ENCODE measurements at places on chromosomes 12 and 14. TPM values are rescaled to one million over a fixed set of nuclear protein-coding genes. Genes with fewer than 3 reads are reported as not detected.
A peak's percentile ranks its signal among the peaks of the same experiment; 100 is the strongest.

Gene TSPAN19
- not detected for total RNA-seq

Gene ZC2HC1C
- total RNA-seq: not detected

Gene GPR84
- total RNA-seq: not detected

Gene LTB4R2
- 21.5 TPM for total RNA-seq

Gene TAS2R9
- not detected for total RNA-seq

Gene BDKRB2
- total RNA-seq: not detected

Gene PPFIBP1
- total RNA-seq: 1.1 TPM

- no peak for DNase-seq
Observed at GRCh38 chr14:86334355-86334754, 804.4 kb downstream of the FLRT2 start.

DNA sequence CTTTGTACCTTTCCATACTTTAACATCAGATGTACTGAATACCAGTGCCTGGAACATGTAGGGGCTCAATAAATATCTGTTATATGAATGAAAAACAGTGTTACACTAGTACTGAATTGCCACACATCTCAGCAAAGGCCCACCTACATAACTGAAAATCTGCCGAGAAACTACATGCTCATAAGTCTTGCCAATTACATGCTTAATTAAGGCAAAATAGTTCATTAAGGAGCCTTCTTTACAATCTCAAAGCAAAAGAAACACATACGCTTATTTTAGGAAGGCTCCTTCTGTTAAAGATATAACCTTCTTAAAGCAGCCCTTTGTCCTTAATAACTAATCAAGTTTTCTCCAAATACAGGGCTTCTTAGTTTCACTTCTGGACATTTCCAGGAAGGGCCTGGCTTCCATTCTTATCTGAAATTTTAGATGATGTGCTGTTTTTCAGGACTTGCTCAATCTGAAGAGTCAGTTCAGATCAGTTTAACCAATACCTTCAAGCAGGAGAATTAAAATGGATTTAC, 11.5 kb downstream of the LIMA1 start:
- no peak for DNase-seq

DNA sequence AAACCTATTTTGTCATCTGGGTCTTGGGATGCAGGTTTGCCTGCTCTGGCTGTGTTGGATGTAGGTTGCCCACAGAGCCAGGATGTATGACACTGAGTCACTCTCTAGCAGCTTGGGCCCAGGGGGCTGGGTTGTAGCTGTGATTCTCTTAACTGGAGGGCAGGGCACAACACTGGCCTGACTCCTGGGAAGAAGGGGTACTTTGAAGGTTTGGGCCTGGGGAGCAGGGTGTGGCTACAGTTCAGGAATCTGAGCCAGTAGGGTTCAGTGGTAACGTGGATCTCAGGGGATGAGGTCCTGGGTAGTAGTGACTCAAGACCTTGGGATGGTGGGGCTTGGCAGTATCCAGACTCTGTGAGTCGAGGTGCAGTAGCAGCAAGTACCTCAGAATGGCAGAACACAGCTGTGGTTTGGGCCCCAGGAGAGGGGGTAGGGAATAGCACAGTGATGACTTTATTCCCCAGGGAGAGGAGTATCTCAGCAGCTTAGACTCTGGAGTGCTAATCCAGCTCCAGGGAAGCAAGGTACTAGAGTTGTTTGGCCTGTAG, 25.7 kb downstream of the TBC1D15 start:
- DNase-seq: no peak

- DNase-seq: no peak
Observed at GRCh38 chr12:64009321-64010068, 165.0 kb downstream of the SRGAP1 start.

DNA sequence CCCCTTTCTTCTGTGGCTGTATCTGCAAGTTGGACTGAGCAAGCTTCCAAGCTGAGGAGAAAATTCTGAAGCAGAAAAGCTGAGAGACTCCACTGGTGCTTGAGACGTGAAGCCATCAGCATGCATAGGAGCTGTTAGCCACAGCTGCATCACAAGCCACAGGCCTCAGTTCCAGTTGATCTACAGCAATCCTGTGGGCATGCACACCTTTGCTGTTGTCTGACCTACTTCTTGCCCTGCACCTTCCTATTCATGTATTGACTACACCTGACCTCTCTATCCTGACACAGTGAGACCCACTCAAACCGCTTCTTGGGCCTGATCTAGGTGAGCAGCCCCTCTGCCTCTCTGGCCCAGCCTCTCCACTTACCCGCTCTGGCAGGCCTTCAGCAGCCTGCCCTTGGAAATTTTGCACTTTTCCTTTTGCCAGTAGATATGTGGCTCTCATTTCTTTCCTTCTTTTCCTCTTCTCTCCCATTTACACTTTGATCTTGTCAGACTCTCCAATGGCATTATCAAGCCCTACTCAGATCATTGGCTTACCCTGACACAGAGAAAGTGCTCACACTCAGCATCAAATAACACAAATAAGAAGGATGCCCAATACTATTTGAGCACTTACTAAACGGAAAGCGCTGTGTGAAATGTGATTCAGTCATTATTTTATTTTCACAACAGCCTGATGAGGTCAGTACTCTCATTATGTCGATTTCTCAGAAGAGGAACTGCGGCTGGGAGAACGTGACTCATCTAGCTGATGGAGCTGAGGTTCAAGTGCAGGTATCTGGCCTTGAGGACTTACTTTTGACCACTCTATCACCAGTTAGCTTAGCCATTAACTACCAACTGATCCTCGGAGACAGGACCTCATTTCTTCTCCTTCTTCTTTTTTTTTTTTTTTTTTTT, 21.9 kb upstream of the PTGR2 start:
- no peak for DNase-seq

GRCh38 chr12:27367078-27367477, 34.4 kb downstream of the BMAL2 start:
- no peak for DNase-seq

GRCh38 chr14:32587461-32587860, 258.4 kb downstream of the AKAP6 start:
- no peak for DNase-seq

DNA sequence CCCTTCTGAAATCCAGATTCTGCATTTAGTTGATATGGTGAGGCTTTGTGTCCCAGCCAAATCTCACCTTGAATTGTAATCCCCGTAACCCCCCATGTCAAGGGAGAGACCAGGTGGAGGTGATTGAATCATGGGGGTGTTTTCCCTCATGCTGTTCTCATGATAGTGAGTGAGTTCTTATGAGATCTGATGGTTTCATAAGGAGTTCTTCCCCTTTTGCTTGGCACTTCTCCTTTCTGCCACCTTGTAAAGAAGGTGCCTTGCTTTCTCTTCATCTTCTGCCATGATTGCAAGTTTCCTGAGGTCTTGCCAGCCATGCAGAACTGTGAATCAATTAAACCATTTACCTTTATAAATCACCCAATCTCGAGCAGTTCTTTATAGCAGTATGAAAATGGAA, 23.1 kb upstream of the C12orf42 start:
- DNase-seq: no peak

DNA sequence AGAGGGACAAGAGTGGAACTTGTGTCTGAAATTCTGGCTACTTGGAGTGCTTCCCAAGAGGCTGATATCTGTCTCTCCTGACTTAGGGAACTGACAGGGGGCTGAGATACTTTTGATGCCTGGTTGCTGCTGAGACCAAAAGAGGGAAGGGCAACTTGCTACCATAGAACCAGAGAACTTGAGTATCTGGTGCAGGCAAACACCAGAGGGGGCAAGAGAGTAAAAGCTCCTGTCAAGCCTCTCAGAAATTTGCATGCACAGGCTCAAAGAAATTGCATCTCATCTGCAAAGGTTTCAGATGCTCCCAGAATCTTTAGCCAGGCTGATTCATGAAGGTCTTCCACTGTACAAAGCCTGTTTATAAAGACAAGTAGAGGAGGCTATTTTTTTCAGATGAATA, 391.3 kb upstream of the FOXG1 start:
- DNase-seq: no peak

DNA sequence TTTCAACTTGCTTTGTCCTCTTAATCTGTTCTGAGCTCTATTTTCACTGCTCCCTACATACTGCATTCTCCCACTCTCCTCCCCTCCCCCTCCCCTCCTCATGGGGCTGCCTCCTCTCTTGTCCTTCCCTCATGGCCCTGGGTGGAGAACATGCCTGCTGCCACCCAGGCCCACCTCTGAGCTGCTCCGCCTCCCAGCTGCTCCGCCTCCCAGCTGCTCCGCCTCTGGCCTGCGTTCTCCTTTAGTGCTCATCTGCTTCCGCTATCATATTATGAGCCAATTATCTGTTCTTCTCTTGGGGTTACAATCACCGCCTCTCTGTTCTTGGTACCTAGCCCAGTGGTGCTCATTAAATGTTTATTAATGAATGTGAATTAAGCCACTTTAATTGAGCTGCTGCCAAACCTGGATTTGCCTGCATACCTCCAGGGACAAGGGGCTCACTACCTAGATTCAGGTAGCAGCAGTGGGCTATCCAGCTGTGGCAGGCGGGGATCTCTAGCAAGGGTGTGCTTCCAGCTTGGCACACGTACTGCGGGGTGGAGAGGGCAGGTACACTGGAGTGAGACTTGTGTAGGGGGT, 32.0 kb upstream of the FAM181A start:
- no peak for DNase-seq

DNA sequence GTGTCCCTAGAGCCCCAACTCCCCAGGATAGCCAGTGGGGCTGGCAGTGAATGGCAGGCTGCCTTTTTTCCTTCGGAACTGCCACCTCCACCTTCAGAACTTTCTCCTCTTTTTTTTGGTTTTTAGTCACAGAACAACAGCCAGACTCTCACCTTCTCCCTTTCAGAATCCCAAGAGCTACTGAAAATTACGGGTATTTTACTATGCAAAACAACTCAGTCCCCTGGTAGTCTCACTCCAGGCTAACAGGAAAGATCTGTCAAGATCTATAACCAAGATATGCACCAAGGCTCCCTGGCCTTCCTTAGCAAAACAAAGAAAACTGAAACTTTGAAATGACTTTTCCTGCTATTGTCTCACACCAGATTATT, 12.5 kb downstream of the PLEKHG6 start:
- DNase-seq: no peak

GRCh38 chr14:58244556-58245387, at the start of gene PSMA3:
Gene PSMA3 (plus strand): TSS chr14:58244843. CDS start chr14:58244921, 78 bp downstream.
- DNase-seq: peak; percentile 97

DNA sequence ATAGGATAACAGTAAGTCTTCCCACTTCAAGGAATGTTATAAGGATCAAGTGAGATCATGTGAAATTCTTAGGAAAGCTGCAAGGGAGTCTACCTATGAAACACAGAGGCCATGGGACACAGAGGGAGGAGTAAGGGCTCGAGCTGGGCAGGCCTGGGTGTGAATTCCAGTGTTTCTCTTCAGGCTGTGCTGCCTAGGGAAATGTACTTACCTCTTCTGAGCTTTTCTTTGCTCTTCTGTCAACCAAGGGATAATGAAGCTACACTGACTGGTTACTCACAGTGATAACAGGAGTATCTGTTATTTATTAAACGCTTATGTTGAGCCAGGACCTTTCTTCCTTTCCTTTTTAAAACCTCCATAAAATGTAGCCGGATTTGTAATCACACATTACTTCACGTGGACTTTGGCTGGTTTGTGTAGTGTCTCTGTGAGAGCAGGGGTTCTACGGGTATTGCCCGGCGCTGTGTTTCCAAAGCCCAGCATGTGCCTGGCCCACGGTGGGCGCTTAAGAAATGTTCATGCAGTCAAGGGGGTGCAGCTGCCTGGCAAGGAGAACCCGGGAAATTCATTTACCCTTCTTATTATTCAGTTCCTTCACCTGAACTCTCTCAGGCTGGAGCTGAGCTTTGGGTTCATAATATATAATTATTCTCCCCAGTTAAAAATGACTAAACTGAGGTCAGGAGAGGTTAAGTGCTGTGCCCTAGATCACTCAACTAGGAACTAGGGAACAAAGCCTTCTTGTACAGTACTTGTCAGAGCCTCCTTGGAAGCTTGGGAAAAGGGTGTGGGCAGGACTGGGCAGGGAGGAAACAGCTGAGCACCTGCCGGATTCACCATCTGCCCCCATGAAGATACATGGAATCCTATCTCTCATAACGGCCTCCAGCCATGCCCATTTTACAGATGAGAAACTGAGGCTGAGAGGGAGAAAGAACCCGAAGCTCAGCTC, 214.2 kb downstream of the CACNA1C start:
- DNase-seq: no peak

GRCh38 chr14:83709116-83709515, 1820.8 kb upstream of the FLRT2 start:
- no peak for DNase-seq

DNA sequence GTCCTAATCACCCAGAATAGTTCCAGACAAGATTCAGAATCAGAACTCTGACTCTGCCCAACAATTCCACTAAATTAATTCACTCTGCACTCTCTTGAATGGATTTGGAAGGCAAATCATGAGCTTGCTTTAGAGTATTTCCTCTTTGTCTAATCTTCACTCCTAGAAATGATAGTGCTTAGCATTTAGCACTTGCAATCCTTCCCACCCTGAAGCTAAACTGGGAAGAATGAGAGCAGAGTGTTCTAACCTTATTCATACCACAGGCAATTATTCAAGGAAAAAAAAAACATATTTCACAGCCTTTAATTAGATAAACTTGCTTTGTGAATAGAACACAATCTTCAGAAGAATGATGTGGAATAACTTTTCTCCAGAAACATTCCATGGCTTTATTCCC, 264.6 kb downstream of the PAWR start:
- DNase-seq: no peak

- no peak for DNase-seq
Observed at GRCh38 chr14:81120501-81120900, 100.3 kb downstream of the GTF2A1 start.

GRCh38 chr12:99418379-99418778, 229.2 kb upstream of the GARIN6 start:
- DNase-seq: no peak

DNA sequence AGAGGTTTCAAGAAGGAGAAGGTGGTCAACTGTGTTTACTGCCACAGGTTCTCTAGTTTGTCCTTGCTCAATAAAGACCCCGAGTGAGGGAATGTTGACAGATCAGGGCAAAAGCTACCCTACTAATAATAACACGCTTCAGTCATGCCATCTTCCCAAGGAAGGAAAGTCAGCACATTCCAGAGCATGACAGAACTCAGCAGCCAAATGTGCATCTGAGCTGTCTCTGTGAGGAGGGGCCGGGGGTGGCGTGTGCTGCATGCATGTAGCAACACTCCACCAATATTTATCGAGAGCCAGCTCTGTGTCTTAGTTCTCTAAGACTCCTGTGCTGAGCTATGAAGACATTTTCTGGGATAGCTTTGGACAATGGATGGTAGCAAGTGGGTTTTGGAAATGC, 260.4 kb downstream of the DPF3 start:
- DNase-seq: no peak

- DNase-seq: no peak
Observed at GRCh38 chr14:102049258-102050025, 37.4 kb downstream of the HSP90AA1 start.

- no peak for DNase-seq
Observed at GRCh38 chr14:34733245-34733644, 18.9 kb upstream of the CFL2 start.

GRCh38 chr14:50714450-50715073, 46.5 kb upstream of the SAV1 start:
- DNase-seq: no peak

GRCh38 chr12:8692573-8692972, 5.2 kb upstream of the RIMKLB start:
- DNase-seq: no peak

All from CD8-positive, alpha-beta T cell (primary cell).